ENCODE measurements at places on chromosomes 3 and 15. TPM values are rescaled to one million over a fixed set of nuclear protein-coding genes. Genes with fewer than 3 reads are reported as not detected.
A peak's percentile ranks its signal among the peaks of the same experiment; 100 is the strongest.

- DNase-seq, result no peak
Measured at GRCh38 chr15:38714309-38715072, 149.9 kb upstream of the RASGRP1 start.

The TEX55 gene
- total RNA-seq, result not detected

- DNase-seq, result no peak
Measured at GRCh38 chr15:94052711-94053110, 178.7 kb upstream of the MCTP2 start.

- no peak for DNase-seq
Measured at GRCh38 chr3:61575893-61576292, 14.5 kb downstream of the PTPRG start.

DNA sequence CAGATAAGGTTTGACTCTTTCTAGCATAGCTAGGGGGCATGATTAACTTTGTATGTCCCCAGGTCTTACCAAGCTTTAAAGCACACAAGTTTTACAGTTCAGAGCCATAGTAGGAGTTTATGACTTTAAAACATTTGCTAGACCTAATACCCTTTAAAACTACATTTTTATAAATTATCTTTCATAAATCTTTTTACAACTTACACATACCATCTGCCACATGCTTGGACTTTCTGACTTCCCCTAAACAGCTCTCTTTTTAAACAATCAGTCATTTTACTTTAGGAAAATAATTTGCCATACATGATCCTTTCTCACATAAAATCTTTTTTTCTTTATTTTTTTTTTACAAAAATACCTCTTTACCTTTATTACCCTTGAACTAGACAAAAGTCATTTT is 735.3 kb upstream of the CADM2 start:
- DNase-seq, result no peak

- peak; percentile 24 for DNase-seq
Measured at GRCh38 chr3:169227911-169228310, 435.6 kb downstream of the MECOM start.

DNA sequence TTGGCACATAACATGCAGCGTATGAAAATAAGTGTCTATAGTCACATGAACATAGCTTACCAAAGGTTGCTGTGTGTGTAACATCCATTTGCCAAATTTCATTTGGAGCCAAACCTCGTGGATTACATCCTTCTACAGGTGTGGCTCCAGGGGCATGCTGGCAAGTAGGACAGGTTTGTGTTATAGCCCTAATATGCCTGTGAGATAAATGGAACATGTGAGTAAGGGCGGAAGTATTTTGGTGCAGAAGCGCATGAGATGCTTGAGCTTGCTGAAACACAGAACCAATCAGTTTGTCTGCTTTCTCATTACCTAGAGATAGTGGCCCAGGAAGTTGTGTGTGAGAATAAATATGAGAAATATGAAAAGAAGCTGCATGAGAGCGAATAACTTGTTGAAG is 21.8 kb upstream of the XCR1 start:
- DNase-seq, result no peak

- DNase-seq, result no peak
Measured at GRCh38 chr3:42177068-42177800, 86.1 kb downstream of the TRAK1 start.

The KIF23 gene
- 0.82 TPM for total RNA-seq

- DNase-seq, result peak; percentile 54
Measured at GRCh38 chr3:37668431-37668817, 193.3 kb upstream of the CTDSPL start.

The DLL4 gene
- 8.5 TPM for total RNA-seq

The PIGZ gene
- total RNA-seq, result 4.5 TPM

GRCh38 chr3:172355836-172356235 is 92.4 kb downstream of the GHSR start:
- no peak for DNase-seq

The BMF gene
- total RNA-seq, result 1.9 TPM

The CLDN16 gene
- total RNA-seq, result 0.08 TPM

The NPAP1 gene
- not detected for total RNA-seq

GRCh38 chr3:107117922-107118536 is 259.2 kb upstream of the CCDC54 start:
- peak; percentile 34 for DNase-seq

GRCh38 chr3:173399044-173399443 is 1.5 kb downstream of the NLGN1 start:
- no peak for DNase-seq

DNA sequence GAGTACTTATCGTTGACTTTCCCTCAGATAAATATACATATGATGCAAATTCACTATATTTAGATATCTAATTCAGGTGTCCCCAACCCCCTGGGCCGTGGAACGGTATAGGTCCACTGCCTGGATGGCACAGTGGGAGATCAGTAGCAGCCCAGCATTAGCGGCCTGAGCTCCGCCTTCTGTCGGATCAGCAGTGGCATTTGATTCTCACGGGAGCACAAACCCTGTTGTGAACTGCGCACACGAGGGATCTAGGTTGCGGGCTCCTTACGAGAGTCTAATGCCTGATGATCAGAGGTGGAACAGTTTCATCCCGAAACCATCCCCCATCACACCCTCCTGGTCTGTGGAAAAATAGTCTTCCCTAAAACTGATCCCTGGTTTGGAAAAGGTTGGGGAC is 6.9 kb downstream of the KNL1 start:
- no peak for DNase-seq

- DNase-seq, result peak; percentile 53
Measured at GRCh38 chr3:129439226-129439816, 427 bp downstream of the MBD4 start.

The CHRNA7 gene
- total RNA-seq, result 1.5 TPM

The UBE3A gene
- total RNA-seq, result 105 TPM

The GOLGA6D gene
- not detected for total RNA-seq
